T-helper 1 cell (primary cell): ENCODE measurements at places on chromosomes 12 and 14.

GRCh38 chr12:76307083-76307482, 41.1 kb downstream of the BBS10 start:
- DNase-seq: no peak

DNA sequence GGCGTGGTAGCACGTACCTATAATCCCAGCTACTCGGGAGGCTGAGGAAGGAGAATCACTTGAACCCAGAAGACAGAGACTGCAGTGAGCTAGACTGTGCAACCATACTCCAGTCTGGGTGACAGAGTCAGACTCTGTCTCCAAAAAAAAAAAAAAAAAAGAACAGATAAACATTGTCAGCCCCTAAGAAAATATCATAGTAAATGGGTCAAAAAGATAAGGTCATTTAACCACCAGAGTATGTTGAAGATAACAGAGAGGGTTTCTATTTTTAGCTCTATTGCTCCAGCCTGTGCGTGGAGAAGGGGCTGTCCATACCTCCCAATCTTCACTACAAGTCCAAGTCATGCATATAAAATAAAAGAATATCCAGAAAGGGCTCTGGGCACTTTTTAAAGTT, 15.4 kb downstream of the LGMN start:
- DNase-seq: no peak

DNA sequence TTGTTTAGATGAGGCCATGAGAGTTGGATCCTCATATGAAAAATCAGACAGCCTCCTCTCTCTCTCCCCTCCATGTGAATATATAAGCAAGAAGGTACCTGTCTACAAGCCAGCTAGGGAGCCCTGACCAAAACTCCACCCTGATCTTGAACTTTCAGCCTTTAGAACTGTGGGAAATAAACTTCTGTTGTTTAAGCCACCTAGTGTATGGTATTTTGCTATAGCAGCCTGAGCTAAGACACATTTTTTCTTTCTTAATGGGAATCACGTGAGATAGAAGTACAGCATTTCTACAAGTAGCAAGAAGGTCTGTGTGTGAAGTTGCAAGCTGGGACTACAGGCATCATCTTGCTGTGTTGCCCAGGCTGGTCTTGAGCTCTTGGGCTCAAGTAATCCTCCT, 16.3 kb upstream of the ABHD12B start:
- no peak for DNase-seq

- DNase-seq: no peak
Measured at GRCh38 chr12:45234139-45234865, 18.4 kb downstream of the ANO6 start.

- DNase-seq: no peak
Measured at GRCh38 chr12:7282844-7283243, 21.0 kb upstream of the ACSM4 start.

- peak; percentile 26 for DNase-seq
Measured at GRCh38 chr12:46266382-46266791, 2.5 kb downstream of the SLC38A1 start.

- DNase-seq: no peak
Measured at GRCh38 chr12:15830538-15830937, 41.4 kb upstream of the EPS8 start.

DNA sequence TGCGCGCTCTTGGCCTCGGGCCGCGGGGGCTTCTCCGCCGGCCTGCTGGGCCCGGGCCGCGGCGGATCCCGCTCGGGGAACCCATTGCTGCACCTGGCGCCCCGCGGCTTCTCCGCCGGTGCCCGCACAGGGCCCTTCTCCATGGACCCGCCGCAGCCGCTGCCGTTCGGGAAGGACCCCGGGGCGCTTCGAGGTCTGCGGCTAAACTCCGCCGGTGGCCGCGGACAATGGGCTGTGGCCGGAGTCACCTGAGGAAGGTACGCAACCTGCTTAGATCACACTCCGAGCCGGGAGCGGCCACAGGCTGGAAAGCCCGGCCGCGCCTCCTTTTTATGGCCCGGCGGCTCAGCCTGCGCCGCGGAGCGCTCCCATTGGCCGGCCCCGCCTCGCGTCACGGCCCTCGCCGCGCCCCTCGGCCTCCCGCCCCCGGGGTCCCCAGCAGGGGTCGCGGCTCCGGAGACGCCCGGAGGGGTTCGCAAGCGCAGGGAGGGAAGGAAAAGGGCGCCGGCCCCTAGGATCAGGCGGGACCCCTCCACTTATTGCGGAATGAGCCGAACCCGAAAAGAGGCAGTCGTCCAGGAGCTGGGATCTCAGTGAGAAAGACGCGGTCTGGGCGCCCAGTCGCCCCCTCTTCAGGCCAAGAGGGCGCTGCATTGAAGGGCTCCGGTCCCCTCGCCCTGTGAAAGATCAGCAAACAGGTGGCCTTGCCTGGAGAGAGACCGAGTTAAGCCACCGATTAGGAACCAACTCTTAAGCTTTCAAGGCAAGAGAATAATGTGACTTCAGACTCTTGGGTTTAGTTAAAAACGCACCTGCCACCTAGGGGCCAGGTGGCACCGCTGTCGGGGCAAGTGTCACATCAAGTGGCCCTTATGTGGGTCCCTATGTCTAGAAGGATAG, at the start of gene GCH1:
TSS of gene GCH1 (minus strand) at position 306 of the 900 bp plus-strand sequence. CDS start at position 143, 163 bp downstream.
- DNase-seq: peak; percentile 80

DNA sequence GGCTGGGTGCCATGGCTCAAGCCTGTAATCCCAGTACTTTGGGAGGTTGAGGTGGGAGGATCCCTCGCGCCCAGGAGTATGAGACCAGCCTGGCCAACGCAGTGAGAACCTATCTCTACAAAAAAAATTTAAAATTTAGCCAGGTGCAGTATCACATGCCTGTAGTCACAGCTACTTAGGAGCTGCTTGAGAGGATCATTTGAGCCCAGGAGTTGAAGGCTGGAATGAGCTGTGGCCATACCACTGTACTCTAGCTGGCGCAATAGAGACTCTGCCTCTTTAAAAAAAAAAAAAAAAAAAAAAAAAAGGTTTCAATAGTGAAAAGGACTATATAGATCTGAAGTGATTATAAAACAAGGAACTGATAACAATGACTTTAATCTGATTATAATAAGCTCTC, 13.5 kb downstream of the PSMA3 start:
- DNase-seq: no peak

GRCh38 chr14:73472185-73473114, 14.1 kb upstream of the NUMB start:
- DNase-seq: no peak

DNA sequence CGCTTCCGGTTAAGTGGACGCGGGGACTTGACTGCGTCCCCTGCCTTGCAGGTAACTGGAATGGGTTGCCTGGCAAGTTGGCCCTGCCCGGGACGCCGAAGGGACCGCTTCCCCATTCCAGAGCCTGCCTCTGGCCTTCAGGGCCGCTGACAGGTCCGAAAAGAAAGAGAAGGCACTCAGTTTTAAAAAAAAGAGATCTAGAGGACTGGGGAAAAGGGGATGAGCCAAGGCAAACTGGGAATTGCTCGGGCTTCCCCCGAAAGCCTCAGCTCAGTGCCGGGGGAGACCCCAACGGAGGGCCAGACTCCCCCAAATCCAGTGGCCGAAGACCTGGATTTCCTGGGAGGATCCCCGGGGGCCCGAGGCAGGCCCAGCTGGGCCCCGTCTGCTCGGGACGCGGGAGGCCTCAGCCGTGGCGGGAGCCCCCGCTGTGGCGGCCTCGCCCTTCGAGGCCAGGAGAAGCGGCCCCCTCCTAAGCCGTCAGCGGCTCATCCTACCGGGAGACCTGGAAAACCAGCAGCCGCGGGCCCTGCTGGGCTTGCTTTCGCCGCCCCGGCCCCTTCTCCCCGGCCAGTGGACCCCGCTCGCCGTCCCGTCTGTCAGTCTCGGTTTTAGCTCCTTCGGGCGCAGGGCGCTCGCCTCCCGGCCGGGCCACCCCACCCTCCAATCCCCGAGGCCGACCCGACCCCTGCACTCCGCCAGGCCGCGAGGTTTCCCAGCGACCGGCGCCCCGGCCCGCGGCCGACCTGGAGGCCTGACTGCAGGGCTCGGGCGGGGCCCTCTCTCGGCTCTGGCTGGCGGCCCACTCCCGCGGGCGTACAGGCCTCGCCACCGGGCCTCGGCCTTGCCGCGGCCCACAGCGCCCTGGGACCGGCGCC, 12.5 kb downstream of the OTX2 start:
- no peak for DNase-seq

DNA sequence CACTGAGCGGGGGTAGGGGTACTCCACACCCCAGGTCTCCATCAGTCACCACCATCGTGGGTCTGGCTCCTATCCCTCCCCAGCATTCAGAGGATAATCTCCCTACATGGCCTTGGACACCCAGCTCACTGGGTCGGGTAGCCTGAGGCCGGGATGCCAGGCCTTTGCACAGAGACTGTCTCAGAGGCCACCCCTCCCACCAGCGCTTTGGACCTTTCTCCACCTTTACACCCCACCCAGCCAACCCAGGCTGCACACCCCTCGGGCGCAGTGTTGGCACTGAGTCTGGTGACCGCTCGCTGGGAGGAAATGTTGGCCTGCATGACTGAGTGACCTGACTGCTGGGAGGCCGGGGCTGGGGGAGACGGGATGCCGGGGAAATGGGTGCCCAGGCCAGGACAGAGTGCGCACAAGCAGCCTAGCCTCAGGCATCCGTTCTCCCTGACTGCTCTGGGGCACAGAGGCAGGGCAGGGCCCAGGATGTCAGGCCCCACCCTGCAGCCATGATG, 10.6 kb upstream of the LBHD2 start:
- no peak for DNase-seq

GRCh38 chr12:16608946-16609539, 3.1 kb upstream of the LMO3 start:
- DNase-seq: no peak
